ENCODE measurements at places on chromosomes 12 and 14. TPM values are rescaled to one million over a fixed set of nuclear protein-coding genes. Genes with fewer than 3 reads are reported as not detected.

GRCh38 chr12:86264451-86265328, 8.5 kb upstream of the MGAT4C start:
- no peaks in the 10 kb centered on the region for H3K36me3 ChIP-seq
- no peaks in the 10 kb centered on the region for H3K27me3 ChIP-seq
- no peaks in the 10 kb centered on the region for H3K4me1 ChIP-seq
- DNase-seq = peak; percentile 78
- H3K4me3 ChIP-seq = peak overlapping the region; percentile 42

DNA sequence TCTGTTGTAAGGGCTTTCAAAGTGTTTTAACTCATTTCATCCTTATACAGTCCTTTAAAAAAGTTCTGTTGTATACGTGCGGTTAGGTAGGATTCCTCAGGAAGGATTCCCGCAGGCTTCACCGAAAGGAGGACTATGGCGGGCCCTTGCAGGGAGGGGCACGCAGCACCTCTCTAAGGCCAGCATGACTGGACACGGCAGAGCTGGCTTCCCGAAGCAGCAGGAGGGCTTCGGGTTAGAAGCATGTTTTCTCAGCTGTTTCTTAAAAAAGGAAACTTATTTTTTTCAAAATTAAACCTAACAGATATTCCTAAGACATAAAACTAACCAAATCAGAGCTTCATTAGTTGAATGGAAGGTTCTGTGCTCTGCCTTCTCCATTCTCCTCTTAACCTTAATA, 21.3 kb downstream of the IQSEC3 start:
- H3K4me1 ChIP-seq = no peaks in the 10 kb centered on the region
- no peak for DNase-seq
- no peak overlapping the region for H3K27ac ChIP-seq

DNA sequence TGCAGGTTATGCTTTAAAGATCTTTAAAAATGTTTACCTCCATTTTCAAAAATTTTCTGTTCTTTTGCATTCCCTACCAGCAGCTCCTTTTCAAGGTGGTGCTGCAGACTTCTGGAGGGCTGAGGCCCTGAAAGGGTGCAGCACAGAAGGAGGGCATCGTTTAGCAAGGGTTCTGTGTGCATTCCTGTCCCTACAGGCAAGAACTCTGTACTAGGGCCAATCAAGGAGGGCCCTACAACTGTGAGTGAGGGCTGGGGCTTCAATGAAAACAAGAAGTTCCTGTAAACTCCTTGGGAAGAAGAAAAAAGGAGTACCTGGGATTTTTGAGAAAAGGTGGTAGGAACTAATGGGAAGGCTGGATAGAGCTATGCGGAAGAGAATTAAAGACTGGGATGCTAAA, 50.7 kb upstream of the CSRP2 start:
- H3K36me3 ChIP-seq = no peaks in the 10 kb centered on the region
- H3K4me1 ChIP-seq = no peaks in the 10 kb centered on the region
- H3K27ac ChIP-seq = no peak overlapping the region
- H3K4me3 ChIP-seq = no peak overlapping the region

DNA sequence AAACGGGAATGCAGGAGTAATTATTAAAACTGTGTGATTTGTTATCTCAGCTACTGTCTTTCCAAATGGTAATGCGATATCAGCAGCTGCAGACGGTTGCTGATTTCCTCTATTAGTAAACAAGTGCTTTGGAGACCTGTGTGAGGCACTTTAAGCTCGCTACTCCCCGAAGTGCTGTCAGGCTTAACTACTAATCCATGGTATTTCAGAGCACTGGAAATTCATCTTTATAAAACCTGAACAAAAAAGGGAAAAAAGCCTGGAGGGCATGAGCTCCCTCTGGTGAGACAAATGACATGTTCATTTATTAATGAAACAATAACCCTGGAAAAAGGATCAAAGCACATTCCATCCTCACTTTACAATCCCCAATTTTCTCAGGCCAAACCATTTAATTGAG, 143.6 kb upstream of the OTX2 start:
- H3K4me1 ChIP-seq = no peaks in the 10 kb centered on the region
- no peak overlapping the region for H3K27ac ChIP-seq
- DNase-seq = no peak
- H3K4me3 ChIP-seq = no peak overlapping the region
- H3K36me3 ChIP-seq = no peaks in the 10 kb centered on the region
- no peaks in the 10 kb centered on the region for H3K27me3 ChIP-seq

DNA sequence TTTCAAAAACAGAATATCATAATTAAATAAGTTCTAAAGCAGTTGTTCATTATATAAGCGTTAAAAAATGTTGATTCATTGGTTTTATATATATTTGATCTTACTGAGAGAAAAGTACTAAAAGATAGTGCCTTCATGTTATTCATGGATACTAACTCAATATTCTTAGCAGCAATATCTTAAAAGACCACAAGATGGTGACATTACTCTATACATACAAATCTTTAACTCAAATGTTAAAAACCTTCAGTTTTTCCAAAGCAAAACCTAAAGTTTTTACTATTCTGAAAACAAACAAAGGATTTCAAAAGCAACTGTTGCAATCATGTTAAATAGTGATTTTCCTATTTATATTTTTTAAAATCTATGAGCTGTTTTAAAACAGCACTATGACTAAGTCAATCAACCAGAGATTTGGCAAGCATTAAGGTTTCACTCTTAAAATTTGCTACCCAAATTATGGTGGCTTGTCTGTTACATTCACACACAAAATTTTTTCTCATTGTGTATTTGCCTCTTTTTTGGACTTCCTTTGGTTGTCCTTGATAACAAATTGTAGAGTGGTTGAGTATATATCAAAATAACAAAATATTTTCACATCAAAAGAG, 50.1 kb upstream of the RERGL start:
- H3K27me3 ChIP-seq = no peaks in the 10 kb centered on the region
- H3K27ac ChIP-seq = no peak overlapping the region
- no peaks in the 10 kb centered on the region for H3K36me3 ChIP-seq
- H3K4me1 ChIP-seq = no peaks in the 10 kb centered on the region
- DNase-seq = no peak

GRCh38 chr14:59464486-59465315, 479 bp downstream of the GPR135 start:
- H3K36me3 ChIP-seq = no peaks in the 10 kb centered on the region
- no peaks in the 10 kb centered on the region for H3K27me3 ChIP-seq
- DNase-seq = peak; percentile 89
- peak overlapping the region; percentile 19 for H3K27ac ChIP-seq

- H3K36me3 ChIP-seq = no peaks in the 10 kb centered on the region
- H3K27me3 ChIP-seq = no peaks in the 10 kb centered on the region
Measured at GRCh38 chr14:92613008-92613658, 99.6 kb downstream of the RIN3 start.

- no peaks in the 10 kb centered on the region for H3K36me3 ChIP-seq
- no peaks in the 10 kb centered on the region for H3K27me3 ChIP-seq
- H3K4me1 ChIP-seq = no peaks in the 10 kb centered on the region
Measured at GRCh38 chr14:20671597-20672283, 12.6 kb upstream of the RNASE4 start.

GRCh38 chr12:79689061-79689476, 1.7 kb downstream of the PAWR start:
- peak overlapping the region; percentile 94 for H3K27ac ChIP-seq
- H3K36me3 ChIP-seq = no peaks in the 10 kb centered on the region

GRCh38 chr12:107779077-107779831, 4.8 kb downstream of the ASCL4 start:
- H3K4me3 ChIP-seq = no peak overlapping the region
- peaks cover 23% of the 10 kb centered on the region for H3K27me3 ChIP-seq
- no peaks in the 10 kb centered on the region for H3K36me3 ChIP-seq
- no peaks in the 10 kb centered on the region for H3K4me1 ChIP-seq
- H3K27ac ChIP-seq = no peak overlapping the region

DNA sequence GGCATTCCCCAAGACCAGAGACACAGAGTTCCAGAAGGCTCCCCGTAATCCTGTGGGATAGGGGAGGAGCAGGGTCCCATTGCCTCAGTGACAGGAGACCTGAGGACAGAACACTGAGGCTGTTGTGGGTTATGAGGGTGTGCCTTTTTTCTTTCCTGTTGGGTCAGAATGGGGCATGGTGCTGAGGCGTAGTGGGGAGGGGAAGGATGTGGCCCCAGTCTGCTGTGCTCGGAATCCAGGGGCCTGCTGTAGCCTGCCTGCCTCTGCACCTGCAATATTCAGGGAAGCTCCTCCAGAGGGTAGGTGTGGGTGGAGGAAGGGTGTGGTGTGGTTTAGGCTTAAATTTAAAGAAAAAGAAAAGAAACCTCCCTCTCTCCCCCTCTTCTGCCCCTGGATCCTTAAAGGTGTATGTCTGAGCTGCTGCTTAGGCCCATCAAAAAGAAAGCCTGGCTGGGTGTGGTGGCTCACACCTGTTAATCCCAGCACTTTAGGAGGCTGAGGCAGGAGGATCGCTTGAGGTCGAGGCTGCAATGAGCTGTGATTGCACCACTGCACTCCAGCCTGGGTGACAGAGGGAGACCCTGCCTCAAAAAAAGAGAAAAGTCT, 18.7 kb downstream of the PLEKHG3 start:
- peaks cover 77% of the 10 kb centered on the region for H3K4me1 ChIP-seq
- H3K36me3 ChIP-seq = no peaks in the 10 kb centered on the region
- DNase-seq = no peak
- no peak overlapping the region for H3K4me3 ChIP-seq

DNA sequence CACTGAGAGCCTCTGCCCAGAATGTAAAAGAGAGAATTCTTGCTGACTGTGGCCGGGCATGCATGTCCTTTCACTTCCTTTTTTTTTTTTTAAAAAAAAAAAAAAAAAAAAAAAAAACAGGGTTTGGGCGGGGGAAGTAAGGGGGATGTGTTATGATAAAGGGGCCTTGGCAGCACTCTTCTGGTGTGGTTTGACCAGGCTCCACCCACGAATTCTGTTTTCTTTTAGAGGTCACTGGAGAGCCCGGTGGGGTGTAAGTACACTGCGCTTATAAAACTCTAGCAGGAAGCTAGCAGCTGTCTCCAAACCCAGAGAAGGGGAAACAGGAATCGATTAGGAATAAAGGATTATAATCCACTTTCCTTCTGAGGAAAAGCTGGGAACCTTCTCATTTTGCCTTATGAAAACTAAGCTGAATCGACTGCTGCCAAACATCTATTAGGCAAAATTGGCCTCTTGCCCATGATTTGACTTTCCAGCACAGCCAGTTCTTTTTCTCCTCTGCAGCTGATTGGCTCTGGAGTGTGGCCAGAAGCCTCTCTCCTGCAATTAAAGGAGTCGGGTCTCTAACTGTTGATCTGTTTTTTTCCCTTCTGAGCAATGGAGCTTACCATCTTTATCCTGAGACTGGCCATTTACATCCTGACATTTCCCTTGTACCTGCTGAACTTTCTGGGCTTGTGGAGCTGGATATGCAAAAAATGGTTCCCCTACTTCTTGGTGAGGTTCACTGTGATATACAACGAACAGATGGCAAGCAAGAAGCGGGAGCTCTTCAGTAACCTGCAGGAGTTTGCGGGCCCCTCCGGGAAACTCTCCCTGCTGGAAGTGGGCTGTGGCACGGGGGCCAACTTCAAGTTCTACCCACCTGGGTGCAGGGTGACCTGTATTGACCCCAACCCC, 27.7 kb upstream of the HIGD1C start:
- H3K27ac ChIP-seq = peak overlapping the region; percentile 75
- DNase-seq = peak; percentile 94
- peak overlapping the region; percentile 92 for H3K4me3 ChIP-seq

DNA sequence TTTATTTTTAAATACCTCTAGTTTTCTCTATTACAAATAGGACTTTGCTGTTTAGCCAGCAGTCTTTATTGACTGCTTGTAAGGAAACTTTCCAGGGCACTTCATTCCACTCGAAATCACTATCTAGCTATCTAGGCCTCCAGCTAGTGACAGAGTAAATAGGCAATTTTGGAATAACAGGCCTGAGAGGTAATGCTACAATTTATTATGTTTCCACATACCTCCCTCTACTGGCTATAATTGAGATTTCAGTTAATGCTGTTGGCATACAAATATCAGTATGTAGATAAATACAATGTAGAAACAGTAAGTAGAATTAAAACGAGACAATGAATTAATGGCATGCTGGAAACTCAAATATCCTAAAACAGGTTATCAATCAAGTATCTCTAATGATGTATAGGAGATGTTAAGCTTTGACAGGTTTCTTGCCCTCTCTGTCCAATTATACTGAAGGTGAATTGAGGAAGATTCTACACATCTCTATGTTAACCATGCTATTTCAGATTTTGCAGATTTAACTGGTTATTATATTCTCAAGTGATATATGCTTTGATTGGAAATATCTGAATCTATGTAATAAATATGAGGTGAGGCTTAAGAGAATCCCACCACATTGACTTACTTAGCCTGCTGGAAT, 7.2 kb downstream of the DTD2 start:
- no peak overlapping the region for H3K4me3 ChIP-seq
- no peak for DNase-seq
- peaks cover 12% of the 10 kb centered on the region for H3K36me3 ChIP-seq
- H3K4me1 ChIP-seq = no peaks in the 10 kb centered on the region
- H3K27ac ChIP-seq = no peak overlapping the region

DNA sequence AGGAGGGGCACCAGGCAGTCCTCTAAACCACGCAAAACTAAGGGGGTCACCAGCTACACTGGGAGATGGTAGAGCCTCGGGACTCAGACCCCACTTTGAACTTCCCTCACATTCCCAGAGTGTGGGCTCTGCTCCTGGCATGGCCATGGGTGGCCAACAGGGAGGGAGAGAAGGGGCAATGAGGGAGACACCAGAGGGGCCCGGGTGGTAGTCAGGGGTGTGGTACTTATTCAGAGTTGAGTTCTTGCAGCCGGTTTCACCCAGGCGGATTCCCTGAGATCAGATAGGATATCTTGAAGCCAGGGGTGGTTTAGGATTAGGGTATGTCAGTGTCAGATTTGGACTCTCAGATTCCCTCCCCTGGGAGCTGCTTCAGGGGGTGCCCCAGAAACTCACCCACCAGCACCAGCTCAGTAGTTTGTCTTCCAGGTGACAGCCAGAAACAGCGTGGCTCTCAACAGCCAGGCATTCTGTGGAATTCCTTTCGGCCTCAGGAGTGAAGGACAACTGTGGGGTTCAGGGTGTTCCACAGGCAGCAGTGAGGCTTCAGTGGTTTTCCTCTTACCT, 56.0 kb downstream of the ELK3 start:
- no peaks in the 10 kb centered on the region for H3K36me3 ChIP-seq
- DNase-seq = no peak
- peak overlapping the region; percentile 9 for H3K27ac ChIP-seq
- no peak overlapping the region for H3K4me3 ChIP-seq
- H3K4me1 ChIP-seq = peaks cover 6% of the 10 kb centered on the region

- H3K27me3 ChIP-seq = no peaks in the 10 kb centered on the region
- peak overlapping the region; percentile 79 for H3K4me3 ChIP-seq
- peaks cover 12% of the 10 kb centered on the region for H3K4me1 ChIP-seq
Measured at GRCh38 chr12:53677016-53677799, 1.3 kb upstream of the ATP5MC2 start.

- no peaks in the 10 kb centered on the region for H3K36me3 ChIP-seq
- H3K27ac ChIP-seq = no peak overlapping the region
- H3K4me3 ChIP-seq = no peak overlapping the region
Measured at GRCh38 chr12:78457938-78458337, 406.6 kb upstream of the SYT1 start.

- no peak overlapping the region for H3K27ac ChIP-seq
- H3K36me3 ChIP-seq = no peaks in the 10 kb centered on the region
- DNase-seq = no peak
Measured at GRCh38 chr12:127607146-127607725, 659.7 kb upstream of the TMEM132C start.

- H3K36me3 ChIP-seq = no peaks in the 10 kb centered on the region
- no peaks in the 10 kb centered on the region for H3K27me3 ChIP-seq
- H3K4me1 ChIP-seq = peaks cover 3% of the 10 kb centered on the region
- peak overlapping the region; percentile 25 for H3K27ac ChIP-seq
Measured at GRCh38 chr12:106766393-106766826, 8.1 kb upstream of the RIC8B start.

The OR6C3 gene
- total RNA-seq = not detected

The CTDSP2 gene
- 198 TPM for total RNA-seq

The B3GNT4 gene
- 0.35 TPM for total RNA-seq

The EXOC5 gene
- total RNA-seq = 52.2 TPM

The CDK17 gene
- total RNA-seq = 35.7 TPM

The NOVA1 gene
- total RNA-seq = 15.0 TPM
